Fibroblast of skin of right biceps (primary cell): ENCODE measurements at places on chromosomes 3 and 15.

GRCh38 chr3:174859114-174859735, at the start of gene NAALADL2:
Gene NAALADL2 (plus strand): TSS chr3:174859334.
- no peak for DNase-seq

- no peak for DNase-seq
Measured at GRCh38 chr3:40086890-40087883, 222.3 kb upstream of the EIF1B start.

DNA sequence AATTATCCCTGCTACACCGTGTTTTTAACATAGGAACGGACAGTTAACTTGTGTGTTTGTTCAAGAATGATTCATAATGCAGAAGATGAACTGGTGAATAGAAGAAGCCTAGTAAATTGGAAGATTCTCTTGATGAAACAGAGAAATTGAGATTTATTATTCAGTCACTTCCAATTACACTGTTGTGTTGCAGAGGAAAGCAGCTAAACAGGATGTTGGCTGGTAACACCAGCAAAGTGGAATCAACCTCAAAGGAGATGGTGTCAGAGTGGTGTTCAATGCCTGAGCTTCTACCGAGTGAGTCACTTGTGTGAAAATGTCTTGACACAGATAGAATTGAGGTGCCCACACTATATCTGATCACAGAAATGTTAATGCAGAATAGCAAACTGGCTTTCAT, 399.6 kb downstream of the LPP start:
- DNase-seq, result no peak

DNA sequence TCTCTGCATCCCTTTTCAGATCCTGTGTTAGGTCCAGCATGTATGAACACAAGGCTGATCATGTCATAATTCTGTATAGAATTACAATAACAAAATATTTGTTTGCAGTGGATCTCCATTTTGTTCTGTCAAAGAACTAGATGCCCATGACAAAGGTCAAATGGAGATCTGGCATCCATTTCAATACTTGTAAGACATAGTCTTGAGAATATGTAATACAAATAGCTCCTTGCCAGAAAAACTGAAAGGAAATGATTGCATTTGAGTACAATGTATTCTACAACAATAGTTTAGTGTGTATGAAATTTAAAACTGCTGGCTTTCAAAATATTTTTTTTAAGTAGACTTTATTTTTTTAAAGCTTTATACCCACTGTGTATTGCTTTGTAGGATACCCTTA, 101.1 kb downstream of the CMSS1 start:
- no peak for DNase-seq

- DNase-seq, result peak; percentile 64
Measured at GRCh38 chr15:52078876-52079700, 33.5 kb downstream of the BCL2L10 start.
